ENCODE measurements at places on chromosomes 1 and 21.

GRCh38 chr1:223212441-223212840 is 69.4 kb upstream of the TLR5 start:
- no peak for DNase-seq

- DNase-seq = no peak
Observed at GRCh38 chr1:214467078-214467585, 84.3 kb downstream of the PTPN14 start.

- DNase-seq = no peak
Observed at GRCh38 chr1:2481885-2482284, 5.8 kb downstream of the PLCH2 start.

DNA sequence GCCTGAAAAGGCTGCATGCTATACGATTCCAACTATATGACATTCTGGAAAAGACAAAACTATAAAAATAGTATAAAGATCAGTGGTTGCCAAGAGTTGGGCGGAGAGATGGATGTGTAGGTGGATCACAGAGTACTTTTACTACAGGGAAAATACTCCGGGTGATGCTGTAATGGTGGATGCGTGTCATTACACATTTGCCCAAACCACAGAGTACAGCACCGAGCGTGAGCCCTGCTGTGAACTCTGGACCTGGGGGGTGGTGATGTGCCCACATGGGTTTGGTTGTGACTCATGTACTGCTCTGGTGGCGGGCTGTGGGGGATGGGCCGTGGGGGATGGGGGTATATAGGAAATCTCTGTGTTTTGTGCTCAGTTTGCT is 162.7 kb upstream of the COL6A1 start:
- peak; percentile 17 for DNase-seq

GRCh38 chr1:197180252-197180878 is 33.9 kb upstream of the ASPM start:
- DNase-seq = peak; percentile 51

Measured in CD4-positive, alpha-beta T cell treated with Interleukin-10 for 1 hour (primary cell).